ENCODE measurements at places on chromosomes 3 and 15. TPM values are rescaled to one million over a fixed set of nuclear protein-coding genes. Genes with fewer than 3 reads are reported as not detected.

AMT gene
- polyA plus RNA-seq = 12.1 TPM

SACM1L gene
- 30.5 TPM for polyA plus RNA-seq

WDR76 gene
- polyA plus RNA-seq = 4.2 TPM

CELF6 gene
- polyA plus RNA-seq = 7.1 TPM

DNA sequence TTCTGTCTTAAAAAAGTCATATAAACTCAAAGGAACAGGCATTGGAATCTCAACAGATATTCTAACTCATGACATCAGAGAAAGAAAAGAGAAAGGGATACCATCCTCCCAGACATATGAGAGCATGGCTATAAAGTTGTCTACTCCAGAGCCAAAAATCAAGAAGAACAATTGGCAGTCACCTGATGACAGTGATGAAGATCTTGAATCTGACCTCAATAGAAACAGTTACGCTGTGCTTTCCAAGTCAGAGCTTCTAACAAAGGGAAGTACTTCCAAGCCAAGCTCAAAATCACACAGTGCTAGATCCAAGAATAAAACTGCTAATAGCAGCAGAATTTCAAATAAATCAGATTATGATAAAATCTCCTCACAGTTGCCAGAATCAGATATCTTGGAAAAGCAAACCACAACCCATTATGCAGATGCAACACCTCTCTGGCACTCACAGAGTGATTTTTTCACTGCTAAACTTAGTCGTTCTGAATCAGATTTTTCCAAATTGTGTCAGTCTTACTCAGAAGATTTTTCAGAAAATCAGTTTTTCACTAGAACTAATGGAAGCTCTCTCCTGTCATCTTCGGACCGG is 35.9 kb downstream of the UNC13C start:
- no peak for DNase-seq

DNA sequence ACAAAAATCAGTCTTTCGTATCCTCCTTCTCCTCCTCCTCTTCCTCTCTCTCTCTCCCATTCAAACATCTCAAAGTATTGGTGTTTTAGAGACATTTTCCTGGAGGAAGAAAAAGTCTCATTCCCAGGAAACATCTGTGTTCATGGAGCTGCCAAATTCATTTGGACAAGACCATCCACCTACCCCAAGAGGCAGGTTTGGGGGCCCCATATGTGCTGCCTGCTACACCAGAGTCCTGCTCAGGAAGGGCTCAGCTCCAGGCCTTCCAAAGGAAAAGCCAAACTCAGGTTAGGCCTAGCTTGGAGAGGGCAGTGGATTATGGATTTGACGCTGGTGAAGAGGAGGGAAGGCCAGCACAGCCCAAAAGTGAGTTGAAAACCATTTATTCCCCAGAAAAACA is 131.2 kb downstream of the SRGAP3 start:
- DNase-seq = no peak

DNA sequence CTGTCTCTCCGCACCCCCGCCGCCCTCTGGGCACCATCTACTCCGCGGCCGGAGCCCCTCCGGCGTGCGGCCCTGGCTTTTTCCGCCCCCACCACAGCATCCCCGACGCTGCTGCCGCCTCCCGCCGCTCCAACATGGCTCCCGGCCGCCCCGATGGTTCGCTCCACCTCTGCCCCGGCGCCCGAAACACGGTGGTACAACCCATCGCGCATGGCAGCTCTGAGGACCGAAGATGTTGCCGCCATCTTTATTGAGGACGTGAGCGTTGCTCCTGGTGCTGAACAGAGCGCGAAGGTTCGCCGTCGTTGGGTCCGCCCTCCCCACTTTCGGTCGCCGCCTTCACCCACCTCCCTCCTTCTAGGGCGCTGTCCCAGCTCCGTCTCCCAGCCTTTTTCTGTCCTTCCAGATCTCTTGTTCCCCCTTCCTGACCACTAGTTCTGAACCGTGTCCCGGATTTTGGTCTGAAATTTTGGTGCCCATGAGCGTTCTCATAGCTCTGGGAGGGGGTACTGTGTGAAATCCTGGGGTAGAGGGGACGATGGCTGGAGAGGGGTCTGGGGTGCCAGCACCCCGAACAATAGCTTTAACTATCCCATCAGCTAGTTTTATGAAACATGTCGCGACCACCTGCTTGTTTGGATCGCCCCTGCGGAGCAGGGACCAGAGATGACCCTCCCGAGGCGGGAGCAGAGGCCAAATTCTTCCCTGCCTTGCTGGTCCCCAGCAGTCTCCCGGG is at the start of gene CELSR3:
TSS of gene CELSR3 (minus strand) at position 134 of the 736 bp plus-strand sequence. CDS start 252 bp downstream, outside the sequence.
- DNase-seq = no peak

GRCh38 chr3:23798456-23798855 is 7.3 kb upstream of the UBE2E1 start:
- no peak for DNase-seq

DNA sequence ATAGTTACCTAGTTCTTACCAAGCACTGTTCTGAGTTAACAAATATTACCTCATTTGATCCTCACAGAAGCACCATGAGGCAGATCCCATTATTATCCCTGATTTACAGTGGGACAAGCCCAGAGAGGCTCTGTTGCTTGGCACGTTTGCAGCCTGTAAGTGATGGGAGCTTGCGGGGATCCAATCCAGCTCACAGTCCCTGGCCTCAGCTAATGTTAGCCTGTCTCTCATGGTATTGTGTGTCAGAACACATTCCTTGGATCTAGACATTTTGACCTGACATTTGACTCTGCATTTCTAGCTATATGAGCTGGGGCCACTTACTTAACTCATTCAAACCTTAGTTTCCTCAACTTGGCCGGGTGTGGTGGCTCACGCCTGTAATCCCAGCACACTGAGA is 246.9 kb upstream of the LRTM1 start:
- no peak for DNase-seq

DNA sequence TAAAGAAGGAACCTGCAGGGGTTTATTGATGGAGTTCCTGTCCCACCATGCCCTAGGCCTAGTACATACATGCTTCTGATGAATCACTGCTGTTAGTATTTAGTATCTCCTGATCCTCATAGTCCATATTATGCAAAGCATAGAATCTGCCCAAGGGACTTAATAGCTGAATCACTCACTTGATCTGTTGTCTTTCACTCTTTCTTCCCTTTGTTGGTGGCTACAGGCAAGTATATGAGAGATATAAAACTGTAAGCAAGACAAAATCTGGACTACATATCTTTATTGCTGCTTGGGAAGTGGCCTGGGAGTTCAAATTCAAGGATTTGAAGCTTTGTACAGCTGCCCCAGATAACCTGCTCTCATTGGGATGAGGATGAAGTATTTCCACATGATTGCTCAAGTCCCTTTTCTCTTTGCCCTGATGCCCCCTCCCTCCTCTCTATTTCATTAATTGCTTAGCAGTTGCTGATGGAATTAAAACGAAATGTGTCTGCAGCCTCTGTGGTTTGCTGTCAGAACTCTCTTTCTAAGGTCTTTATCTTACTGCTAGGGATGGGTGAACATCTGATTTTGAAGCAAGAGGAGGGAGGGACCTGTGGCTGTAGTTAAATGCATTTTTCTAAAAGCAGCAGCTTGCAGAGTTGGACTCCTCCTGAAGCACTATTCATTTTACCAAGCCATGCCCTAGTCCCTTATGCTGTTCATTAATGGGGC is 114.1 kb downstream of the ZNF609 start:
- no peak for DNase-seq

GRCh38 chr3:148992027-148992634 is 791 bp downstream of the GYG1 start:
- DNase-seq = no peak

DNA sequence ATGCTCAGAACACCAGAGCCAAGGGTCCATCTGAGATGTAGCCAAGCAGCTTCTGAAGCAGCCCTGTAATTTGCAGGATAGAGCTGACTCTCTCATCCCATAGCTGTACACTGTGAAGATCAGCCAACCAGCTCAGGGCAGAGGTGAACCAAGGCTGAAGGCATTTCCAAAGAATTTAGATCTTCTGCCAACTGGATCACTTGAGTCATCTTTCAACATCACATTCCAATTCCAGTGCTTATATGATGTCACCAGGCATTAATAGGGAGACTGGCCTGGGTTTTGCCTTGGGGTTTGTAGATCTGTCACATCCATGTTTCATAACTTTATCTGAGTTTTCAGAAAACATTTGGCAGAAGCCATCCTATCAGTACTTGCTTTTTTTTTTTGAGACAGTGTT is 98.2 kb downstream of the NR2F2 start:
- DNase-seq = no peak

DNA sequence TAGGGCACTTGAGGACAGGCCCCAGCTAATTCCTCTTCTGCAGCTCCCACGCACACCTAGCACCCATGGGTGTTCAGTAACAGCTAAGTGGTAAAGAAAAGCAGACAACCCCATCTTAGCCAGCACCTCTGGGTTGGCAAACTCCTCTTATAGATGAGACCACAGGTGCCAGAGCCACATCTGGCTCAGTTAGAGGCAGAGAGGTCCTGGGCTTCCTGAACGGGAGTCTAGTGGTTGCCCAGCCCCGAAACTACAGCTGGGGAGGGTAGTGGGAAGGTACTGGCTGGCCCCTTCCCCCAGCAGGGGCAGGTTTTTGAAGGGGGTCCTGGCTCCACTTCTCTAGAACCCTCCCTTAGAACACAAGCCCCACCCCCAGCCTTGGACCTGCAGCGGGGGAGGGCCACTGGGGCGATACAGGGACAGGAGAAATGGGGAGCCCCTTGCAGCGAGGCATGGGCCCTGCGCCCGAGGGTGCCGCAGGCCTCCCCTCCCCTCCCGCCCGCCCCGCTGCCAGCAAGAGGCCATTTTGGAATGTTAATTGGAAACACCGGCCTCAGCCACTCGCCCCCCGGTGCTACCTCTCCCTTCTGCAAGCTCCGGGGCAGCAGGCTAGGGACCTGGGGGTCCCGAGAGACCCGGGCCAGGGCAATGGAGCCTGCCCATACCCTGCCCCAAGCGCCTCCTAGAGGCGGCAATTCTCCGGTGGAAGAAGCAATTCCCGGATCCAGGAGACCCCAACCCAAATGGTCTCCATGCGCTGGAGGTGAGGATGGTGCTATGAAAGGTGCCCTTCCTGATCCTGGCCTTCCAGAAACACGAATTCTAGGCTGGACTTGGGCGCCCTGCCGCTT is 1.5 kb downstream of the DUSP7 start:
- DNase-seq = no peak

- DNase-seq = no peak
Measured at GRCh38 chr3:101195951-101196713, 124.2 kb downstream of the IMPG2 start.

DNA sequence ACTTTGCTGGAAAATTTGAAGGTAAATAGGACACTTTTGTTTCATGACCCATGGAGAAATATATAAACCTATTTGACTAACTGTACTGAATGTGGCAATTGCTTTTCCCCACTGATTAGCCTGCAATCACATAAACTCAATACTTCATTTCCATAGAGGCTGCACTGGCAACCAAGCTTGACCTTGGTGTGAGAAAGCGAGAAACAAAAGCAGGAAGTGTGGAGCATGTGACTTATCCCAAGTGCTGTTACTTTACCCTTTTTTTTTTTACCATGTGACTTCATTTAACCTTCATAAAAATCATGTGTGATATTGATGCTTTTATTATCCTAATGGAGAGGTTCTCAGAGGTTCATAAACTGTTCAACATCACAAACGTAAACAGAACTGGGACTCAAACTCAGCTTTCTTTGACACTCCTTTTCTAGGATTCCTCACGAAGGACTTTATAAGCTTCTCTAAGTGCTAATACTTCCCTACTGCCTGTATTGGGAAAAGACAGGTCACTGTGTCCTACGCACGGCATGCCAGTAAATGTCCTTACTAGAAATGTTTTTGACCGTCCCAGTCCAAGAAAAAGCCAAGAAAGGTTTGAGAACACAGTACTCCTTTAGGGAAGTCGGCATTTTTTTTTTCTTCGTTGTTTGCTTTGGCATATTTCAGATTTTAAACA is 34.9 kb upstream of the ZNF385D start:
- DNase-seq = no peak

GRCh38 chr15:45747426-45747825 is 112.6 kb downstream of the SQOR start:
- DNase-seq = no peak

DNA sequence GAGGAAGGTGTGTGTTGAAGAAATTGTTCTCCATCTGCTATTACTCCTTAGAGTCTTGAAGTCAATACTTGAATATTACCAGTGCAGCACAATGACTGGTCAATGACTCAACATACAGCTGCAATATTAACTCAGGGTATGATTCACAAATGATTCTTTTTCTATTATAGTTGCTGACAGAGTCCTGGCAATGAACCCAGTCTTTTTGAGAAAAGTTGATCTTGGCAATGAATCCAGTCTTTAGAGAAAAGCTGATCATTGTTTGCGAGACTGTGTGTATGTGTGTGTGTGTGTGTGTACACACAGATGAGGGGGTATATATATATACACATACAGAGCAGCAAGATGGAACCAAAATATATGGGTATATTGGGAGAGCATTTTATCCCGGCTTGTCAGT is 315.1 kb downstream of the ZNF385D start:
- no peak for DNase-seq

DNA sequence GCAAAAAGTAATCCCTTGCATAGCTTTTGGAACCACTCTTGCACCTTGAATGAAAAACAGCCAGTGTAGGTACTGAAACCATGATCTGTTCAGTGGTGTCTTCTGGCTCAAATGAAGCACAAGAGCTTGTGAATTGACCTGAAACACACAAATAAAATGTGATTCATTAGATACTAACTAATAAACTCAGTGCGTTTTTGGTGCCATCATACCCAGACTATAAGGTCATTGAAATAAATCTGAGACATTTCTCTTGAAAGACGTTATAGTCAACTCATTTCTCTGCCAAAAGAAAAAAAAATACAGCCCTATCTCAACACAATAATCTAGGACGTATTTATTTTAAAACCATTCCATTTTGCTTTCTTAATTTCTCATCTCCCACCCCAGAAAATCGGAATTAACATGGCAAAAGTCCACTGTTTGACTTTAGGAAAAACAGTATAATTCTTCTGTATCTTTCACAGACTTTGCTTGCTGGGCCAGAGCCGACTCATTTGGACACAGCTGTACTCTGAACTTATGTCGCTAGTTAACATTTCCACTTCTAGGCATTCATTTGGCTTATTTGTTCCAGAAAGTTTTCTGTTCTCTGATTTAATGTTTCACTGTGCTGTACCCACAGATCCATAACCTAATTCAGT is 284.9 kb upstream of the TBL1XR1 start:
- no peak for DNase-seq

DNA sequence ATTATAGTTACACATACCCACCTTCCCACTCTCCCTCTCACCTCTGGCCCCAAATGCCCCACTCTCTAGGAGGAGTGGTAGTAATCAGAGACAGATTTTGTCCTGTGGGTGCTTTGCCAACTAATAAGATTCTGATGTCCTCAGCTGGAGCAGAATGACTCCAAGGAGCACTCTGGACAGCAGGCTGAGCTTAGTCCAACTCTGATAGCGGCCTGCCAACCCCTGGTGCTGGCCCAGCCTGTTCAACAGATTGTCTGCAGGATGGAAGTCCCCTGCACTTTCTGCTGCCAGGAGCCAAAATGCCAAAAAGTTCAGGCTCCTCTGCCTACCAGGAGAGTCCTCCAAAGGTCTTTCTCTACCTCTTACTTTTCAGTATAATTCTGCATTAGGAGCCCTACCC is 160.5 kb upstream of the UMPS start:
- DNase-seq = no peak

DNA sequence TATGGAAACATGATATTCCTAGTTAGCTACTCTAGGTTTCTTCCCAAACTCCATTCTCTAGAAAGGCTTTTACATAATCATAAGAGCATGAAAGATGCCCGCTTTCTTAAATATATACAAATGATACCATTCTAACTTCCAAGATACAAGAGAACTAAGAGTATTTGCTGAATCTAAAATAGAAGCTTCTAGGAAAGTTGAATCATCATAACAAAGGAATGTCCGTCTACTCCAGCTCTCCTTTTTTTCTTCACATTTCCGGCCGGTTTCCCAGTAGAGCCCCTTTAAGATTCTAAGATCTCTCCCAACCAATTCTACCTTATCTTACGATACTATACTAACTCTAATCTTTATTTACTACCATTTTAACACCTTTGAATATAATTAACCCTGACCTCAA is 60.1 kb downstream of the RAD18 start:
- DNase-seq = no peak

Data from ovary (tissue), 10 donors.